ENCODE measurements at places on chromosomes 13 and 19.

- DNase-seq, result no peak
Observed at GRCh38 chr13:21511849-21512248, 52.7 kb upstream of the ZDHHC20 start.

- no peak for DNase-seq
Observed at GRCh38 chr13:40818926-40819325, 29.5 kb downstream of the SLC25A15 start.

DNA sequence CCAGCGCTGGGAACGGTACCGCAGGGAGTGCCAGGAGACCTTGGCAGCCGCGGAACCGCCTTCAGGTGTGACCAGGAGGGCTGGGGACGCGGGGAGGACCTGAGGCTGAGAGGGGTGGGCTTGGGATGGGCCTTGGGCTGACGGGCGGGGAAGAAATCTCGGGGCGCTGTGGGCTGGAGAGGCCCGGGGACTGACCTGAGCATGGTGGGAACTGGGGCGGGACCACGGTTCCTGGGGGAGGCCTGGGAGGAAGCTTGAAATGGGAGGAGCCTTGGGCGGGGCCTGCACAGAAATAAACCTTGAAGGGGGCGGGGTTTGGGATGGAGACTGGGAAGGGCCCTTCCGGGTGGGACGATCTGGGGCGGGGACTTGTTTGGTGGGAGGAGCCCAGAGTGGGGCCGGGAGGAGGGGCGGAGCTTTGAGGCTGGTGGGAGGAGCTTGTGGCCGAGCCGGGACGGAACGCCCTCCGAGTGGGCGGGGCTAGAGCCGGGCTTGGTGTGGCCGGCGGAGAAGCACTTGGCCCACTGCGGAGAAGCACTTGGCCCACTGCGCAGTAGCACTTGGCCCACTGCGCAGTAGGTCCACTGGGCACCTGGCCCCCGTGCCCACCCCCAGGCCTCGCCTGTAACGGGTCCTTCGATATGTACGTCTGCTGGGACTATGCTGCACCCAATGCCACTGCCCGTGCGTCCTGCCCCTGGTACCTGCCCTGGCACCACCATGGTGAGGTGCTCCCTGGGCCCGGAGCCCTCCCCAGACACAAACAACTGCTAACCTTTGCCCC is 2.8 kb downstream of the GIPR start:
- no peak for DNase-seq

DNA sequence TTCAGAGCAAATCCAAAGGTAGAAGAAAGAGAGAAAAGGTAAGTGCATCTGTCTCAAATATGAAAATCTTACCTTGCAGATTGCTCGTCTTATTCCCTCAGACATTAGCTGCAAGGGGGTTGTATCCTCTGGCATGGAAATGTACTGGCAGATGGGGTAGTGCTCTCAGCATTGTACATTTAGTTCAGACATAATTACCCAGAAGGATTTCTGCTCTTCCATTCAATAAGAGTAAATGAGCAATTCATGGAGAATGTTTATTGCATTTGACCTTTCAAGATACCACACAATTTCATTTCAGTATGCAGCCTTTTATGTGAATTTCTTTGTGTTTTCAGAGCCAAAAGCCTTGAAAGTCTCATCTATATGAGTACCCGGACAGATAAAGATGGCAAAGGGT is 63.8 kb downstream of the SCEL start:
- DNase-seq, result no peak

DNA sequence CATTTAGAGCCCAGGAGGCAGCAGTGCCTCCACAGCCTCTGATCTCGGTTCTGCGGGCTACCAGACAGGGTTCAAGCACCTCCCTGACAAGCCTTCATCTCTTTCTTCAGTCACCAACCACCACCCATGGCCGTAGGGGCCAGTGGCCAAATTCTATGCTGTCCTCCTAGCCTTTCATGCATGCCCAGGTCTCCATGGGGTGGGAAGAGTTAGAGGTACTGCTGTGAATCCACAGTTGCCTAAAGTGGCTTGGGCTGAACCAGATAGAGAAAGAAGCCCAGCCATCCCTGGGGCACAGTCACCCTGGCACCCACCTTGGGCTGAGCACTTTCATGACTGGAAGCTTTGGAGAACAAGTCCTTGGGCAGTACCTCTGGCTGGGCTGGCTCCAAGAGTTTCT is 97.4 kb downstream of the ZDHHC20 start:
- no peak for DNase-seq

- DNase-seq, result no peak
Observed at GRCh38 chr13:43433691-43434141, 353.1 kb downstream of the ENOX1 start.

DNA sequence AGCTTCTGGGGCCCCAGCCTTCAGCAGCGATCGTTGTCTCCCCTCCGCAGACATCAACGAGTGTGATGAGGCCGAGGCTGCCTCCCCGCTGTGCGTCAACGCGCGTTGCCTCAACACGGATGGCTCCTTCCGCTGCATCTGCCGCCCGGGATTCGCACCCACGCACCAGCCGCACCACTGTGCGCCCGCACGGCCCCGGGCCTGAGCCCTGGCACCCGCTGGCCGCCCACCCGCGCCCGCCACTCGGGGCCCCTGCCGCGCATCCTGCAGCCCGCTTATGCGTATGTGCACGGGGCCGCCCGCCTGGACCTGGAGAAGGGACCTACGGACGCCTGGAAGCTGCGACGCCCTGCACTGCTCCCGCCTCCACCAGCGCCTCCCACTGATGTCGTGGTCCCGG is 28.2 kb downstream of the LTBP4 start:
- DNase-seq, result no peak

DNA sequence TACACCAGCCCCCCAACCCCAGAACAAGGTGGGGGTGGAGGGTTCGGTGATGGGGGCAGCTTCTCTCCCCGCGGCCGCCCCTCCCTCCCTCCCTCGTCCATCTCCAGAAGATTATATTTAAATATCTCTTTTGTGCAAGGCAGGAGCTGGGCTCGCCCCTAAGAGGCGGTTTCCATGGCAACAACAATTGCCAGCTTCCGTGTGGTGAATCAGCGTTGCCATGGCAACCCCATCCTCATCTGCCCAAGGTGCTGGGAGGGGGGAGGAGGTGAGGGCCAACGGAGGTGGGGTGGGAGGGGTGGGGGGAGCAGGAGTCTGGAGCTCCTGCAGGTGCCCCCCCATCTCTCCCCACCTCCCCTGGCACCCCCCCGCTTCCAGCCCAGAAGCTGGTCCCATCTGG is 46.4 kb downstream of the CELF5 start:
- DNase-seq, result no peak

GRCh38 chr13:27830010-27830409 is 37.7 kb downstream of the GSX1 start:
- DNase-seq, result no peak

GRCh38 chr19:17846146-17846545 is 1.6 kb downstream of the JAK3 start:
- no peak for DNase-seq

GRCh38 chr19:4089400-4089908 is 22.8 kb upstream of the ZBTB7A start:
- DNase-seq, result no peak

GRCh38 chr13:112509190-112509589 is 78.8 kb downstream of the TUBGCP3 start:
- no peak for DNase-seq

GRCh38 chr13:75146436-75146835 is 335.5 kb downstream of the TBC1D4 start:
- no peak for DNase-seq

DNA sequence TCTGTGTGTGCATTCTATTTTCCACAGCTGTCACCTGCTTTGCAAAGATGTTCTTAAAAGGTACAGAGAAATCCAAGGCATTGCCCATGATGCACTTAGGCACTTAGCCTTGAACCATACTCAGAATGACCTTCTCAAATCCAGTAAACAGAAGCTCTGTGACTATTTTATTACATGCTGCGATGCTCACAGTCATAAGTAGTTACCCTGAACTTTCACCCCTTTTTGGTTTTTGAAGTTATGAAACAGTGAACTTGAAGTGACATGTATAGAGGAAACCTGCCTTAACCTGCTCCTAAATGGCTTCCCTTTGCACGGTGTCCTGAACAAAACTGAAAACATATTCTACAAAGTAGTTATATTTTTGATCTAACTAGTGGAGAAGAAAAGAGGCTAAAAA is 100.4 kb downstream of the SLC10A2 start:
- DNase-seq, result no peak

GRCh38 chr19:5141129-5141849 is 172.4 kb downstream of the KDM4B start:
- no peak for DNase-seq

GRCh38 chr19:497491-497868 is 1.2 kb downstream of the MADCAM1 start:
- DNase-seq, result no peak

DNA sequence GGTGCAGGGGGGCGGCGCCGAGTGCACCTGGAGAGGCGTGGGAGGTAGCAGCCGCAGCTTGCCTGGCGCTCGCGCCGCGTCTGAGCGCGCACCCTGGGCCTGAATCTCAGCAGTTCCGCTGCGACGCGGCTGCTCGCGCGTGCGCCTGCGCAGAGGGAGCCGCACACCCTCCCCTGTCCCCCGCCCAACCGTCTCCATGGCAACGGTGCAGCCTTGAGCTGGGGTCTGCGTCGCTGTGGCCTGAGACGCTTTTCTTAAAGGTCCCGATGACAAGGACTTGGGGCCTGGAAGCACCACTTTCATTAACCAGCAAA is at the start of gene PNMA8B:
TSS of gene PNMA8B (minus strand) at position 82 of the 314 bp plus-strand sequence. CDS start 402 bp downstream, outside the sequence.
- no peak for DNase-seq

- DNase-seq, result no peak
Observed at GRCh38 chr13:103431856-103432255, 365.6 kb upstream of the SLC10A2 start.

- DNase-seq, result no peak
Observed at GRCh38 chr19:31783592-31783991, 434.4 kb upstream of the TSHZ3 start.

- peak; percentile 28 for DNase-seq
Observed at GRCh38 chr13:76917095-76917494, 30.9 kb upstream of the KCTD12 start.

DNA sequence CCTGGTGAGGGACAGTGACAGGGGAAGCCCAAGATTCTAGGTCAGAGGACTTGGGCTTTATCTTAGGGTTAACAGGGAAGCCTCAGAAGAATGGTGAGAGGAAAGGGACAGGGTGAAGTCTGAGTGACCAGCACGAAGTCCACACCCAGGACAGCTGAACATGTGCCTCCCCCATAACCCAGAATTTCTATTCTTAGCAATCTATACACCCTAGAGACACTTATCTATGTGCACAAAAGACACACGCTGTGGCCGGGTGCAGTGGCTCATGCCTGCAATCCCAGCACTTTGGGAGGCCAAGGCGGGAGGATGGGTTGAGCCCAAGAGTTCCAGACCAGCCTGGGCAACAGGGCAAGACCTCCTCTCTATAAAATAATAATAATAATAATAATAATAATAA is 11.1 kb upstream of the OLFM2 start:
- DNase-seq, result no peak

DNA sequence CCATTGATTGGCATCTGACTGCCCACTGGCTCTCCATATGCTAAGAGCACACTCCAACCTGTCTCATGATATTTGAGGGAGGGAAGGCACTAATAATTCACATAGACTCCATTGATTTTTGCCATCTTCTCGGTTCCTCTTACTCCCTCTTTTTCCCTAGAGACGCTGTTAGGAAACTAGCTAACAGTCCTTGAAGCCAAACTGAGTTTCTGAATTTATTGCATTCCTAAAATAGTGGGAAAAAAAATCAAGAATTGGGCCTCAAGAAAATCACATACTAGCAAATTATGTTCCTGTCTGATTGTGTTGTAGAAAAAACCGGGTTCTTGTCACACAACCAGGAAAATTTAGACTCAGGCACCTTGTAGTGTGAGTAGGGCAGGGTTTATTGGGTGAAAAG is 86.4 kb upstream of the SLC7A1 start:
- DNase-seq, result no peak

GRCh38 chr13:68748038-68748437 is 1359.6 kb upstream of the ATXN8OS start:
- no peak for DNase-seq

DNA sequence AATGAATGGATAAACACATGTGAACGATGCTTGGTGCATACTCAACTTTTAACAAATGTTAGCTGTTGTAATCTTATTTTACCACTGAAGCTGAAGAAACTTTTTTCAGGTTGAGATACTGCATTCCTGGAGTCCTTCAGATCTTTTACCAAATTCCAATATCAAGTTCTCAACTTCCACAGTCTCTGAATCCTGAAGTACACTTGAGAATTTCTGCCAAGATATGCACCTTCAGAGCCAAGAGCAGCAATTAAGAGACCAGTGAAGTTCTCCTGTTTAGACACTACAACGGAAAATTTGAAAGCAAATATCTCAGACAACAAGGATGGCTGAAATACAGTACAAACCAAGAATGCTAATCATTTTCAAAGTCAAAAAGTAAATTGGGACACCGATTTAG is 84.6 kb upstream of the MTIF3 start:
- DNase-seq, result no peak

GRCh38 chr13:111278258-111278657 is 42.2 kb upstream of the TEX29 start:
- DNase-seq, result no peak
